Gastroesophageal sphincter (tissue), 4 donors: ENCODE measurements at places on chromosomes 3 and 15. TPM values are rescaled to one million over a fixed set of nuclear protein-coding genes. Genes with fewer than 3 reads are reported as not detected.

DNA sequence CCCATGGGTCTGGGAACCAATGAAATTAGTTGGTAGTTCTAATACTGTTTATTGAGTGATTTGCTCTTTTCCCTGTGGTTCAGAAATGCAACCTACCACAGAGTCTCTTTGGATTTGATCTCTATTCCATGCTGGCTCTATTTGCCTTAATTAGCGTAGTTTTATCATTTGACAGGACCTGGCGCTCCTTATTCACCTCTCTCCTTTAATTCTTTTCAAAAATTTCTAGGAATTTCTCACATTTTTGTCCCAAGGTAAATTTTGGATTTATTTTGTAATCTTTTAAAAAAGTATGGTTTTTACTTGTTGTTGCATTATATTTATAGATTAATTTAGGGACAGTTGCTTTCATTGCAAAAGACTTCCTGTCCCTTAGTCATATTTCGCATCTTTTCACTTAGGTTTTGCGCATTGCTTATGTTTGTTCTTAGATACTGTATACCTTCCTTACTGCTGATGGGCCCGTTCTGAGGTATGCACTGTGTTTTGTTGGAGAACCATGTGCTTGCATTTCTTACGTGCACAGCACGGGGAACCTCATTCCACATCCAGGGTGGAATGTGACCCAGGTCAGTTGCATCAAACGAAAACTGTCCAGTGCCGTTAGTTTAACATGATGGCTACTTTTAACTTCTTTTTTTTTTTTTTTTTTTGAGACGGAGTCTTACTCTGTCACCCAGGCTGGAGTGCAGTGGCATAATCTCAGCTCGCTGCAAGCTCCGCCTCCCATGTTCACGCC is 27.0 kb downstream of the SENP5 start:
- no peak for ATAC-seq

GRCh38 chr3:14938954-14939353 is 8.4 kb upstream of the NR2C2 start:
- ATAC-seq = no peak

MUC20 gene
- total RNA-seq = 2.0 TPM

GRCh38 chr3:64368257-64369020 is 143.2 kb upstream of the PRICKLE2 start:
- no peak for ATAC-seq
